ENCODE measurements at places on chromosomes 2 and 18.

DNA sequence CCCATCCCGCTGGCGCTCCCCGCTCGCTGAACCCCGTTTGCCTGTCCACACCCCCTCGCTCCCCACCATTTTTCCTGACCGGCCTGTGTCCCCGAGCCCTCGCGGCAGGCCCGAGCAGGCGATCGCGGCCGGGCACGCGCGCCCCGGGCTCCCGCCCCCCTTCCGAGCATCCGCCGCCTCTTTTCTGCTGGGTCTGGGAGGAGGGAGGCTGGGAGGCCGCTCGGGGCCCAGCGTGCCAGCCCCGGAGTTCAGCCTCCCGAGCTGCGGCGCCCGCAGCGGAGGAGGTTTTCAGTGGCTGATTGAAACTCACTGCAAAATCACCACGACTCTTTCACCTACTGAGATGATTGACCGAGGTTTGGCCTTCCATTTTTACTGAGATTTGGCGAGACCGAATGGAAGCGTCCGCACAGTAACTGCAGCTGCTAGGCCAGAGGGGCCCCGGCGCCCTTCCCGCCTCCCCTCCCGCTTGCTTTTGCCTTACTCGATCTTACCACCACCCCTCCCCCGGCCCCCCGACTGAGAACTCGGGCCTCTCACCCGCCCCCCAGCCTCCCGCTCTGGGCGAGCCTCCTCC, 4.8 kb downstream of the SOX11 start:
- no peak for DNase-seq

DNA sequence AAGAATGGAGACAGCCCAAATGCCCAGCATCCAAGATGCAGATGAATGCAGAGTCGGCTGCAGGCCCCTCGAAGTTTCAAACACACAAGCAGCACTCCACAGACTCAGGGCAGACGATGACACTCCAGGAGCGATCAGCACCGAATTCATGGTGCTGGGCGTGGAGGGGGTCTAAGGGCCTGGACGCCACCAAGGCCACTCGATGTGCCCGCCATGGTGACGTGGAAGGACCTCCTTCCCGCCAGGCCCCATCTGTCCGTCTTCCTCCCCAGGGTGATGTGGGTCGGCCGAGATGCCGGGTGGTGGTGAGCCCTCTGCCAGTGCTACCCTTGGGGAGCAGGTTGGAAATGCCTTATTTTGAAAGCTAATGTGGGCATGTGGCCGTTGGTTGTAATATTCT, 9.4 kb downstream of the KIF1A start:
- DNase-seq, result no peak

- DNase-seq, result peak; percentile 34
These were observed 380.6 kb upstream of the UBE2E3 start for GRCh38 chr2:180599804-180600203.

GRCh38 chr2:171318463-171318934, 115.3 kb downstream of the METTL8 start:
- peak; percentile 85 for DNase-seq

GRCh38 chr2:183339311-183339710, 215.1 kb downstream of the NUP35 start:
- DNase-seq, result no peak

DNA sequence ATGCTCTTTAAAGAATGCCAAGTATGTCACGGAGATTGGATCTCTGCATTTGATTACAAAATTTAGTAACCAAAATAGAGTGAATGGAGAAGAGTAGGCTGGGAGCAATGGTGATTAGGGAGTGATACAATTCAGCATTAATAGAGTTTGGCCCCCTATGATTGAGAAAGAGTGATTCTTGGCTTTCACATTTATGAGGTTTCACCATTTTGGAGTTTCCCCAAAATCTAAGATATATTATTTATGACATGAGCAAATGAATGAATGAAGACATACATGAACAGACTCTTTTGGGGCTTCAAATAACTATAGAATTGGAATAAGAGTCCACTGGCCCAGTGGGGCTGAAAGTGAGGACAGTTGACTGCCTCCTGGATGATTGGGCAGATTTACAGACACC, 255.2 kb downstream of the LPIN1 start:
- DNase-seq, result no peak

- DNase-seq, result no peak
These were observed 104.1 kb upstream of the SEC11C start for GRCh38 chr18:59035591-59035990.

GRCh38 chr2:17643031-17643615, 102.6 kb downstream of the VSNL1 start:
- no peak for DNase-seq

- DNase-seq, result no peak
These were observed 13.6 kb upstream of the CXCR4 start for GRCh38 chr2:136131484-136131960.

DNA sequence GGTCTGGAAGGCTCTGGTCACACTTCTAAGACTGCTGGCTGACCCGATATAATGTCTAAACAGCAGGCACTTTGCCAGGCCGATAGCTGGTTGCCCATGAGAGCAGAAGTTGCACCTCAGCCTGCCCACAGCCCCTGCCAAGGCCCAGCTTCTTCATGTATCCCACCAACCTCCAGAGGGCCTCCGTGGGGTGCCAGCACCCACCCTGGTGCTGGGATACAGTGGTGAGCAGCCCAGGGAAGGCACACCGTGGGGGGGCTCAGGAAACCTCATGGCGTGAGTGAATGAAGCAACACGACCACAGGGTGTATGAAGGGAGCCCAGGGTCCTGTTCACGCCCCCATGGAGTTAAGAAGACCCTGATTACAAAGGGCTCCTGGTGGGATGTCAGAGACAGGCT, 16.2 kb upstream of the GLI2 start:
- DNase-seq, result no peak

GRCh38 chr2:189681903-189682302, 7.4 kb downstream of the ANKAR start:
- DNase-seq, result no peak

DNA sequence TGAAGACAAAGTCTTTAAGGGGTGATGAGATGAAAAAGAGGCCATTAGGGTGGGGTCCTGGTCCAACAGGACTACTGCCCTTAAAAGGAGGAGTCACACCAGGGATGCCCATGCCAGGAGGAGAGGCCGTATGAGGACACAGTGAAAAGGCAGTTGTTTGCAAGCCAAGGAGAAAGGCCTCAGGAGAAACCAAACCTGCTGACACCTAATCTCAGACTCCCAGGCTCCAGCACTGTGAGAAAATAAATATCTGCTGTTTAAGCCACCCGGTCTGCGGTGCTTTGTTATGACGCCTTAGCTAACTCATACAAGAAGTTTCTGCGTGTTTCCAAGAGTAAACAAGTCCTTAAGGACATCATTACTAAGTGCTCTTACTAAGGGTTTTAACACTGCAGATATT, 93.6 kb downstream of the DNER start:
- DNase-seq, result no peak

DNA sequence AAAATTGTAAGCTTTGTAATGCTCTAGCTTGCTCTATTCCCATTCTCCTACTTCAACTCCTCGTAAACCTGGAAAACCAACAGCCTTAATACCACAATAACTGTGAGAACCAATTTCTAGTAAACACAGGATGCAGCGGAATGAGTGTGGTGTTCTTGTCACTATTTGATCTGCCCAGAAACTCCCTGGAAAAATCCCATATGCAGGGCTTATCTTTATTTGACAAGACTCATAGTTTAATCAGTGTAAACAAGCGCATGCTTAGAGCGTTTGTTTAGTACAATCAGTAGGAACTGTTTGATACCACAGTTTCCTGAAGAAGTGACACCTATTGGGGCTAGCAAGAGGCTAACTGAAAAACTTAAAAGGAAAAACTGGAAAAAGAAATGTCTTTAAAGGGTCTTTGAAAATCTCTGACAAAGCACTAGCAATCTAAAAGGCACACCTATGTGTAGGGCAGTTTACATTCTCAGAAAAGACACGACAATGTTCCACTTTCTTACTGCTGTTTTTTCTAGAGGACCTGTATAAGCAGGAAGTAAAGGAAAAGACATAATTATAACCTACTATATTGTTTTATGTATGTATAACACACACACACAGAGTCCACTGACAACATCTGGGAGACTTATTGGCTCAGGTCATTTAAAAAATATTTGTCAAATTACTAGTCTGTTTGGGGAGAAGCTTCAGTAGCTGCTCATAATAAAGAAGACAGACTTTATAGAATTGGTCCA, 241.4 kb upstream of the KLHL14 start:
- DNase-seq, result no peak

DNA sequence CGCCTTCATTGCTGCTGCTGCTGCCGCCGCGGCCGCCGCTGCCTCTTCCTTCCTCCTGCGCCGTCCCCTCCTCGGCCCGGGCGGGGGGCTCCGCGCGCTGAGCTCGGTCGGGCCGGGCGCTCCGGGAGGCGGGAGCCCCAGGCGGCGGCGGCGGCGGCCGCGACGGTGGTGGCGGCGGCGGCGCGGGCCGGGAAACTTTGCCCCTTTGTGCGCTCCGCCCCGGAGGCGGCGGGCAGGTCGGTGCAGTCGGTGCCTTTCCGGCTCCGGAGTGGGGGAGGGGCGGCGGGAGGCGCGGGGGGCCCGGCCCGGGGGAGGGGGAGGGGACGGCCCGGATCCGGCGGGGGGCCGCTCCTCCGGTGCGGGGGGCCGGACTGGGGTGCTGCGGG, 205 bp downstream of the TET3 start:
- no peak for DNase-seq

- no peak for DNase-seq
These were observed 398.3 kb downstream of the TMX3 start for GRCh38 chr18:68316636-68317035.

- no peak for DNase-seq
These were observed 73.7 kb downstream of the CABLES1 start for GRCh38 chr18:23209031-23209430.

- no peak for DNase-seq
These were observed 39.8 kb upstream of the ALPP start for GRCh38 chr2:232338759-232339106.

- DNase-seq, result no peak
These were observed 162.1 kb downstream of the LDLRAD4 start for GRCh38 chr18:13380691-13381070.

DNA sequence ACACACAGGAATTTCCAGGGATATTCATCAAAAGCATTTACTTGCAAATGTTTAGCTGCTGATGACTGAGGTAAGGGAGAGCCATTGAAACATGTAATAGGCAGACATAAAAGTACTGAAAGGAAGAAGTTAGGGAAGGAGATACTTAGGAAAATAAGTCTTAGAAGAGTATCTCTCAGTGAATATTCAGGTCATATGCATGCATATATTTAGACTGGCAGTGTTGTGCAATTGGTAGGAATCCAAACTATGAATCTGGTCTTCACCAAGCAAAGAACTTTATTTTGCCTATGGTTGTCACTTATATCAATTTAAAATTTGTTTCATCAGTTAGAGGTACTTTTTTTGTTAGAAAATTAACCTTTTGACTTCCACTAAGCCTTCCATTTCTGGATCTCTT, 1490.7 kb downstream of the SUCLG1 start:
- no peak for DNase-seq

GRCh38 chr18:3604498-3605408, 154.8 kb downstream of the TGIF1 start:
- DNase-seq, result peak; percentile 77

- DNase-seq, result no peak
These were observed 12.1 kb downstream of the ADAM17 start for GRCh38 chr2:9543557-9543956.

GRCh38 chr18:48997681-48997984, 46.9 kb upstream of the SMAD7 start:
- no peak for DNase-seq

GRCh38 chr2:109392816-109393661, 220.7 kb downstream of the SEPTIN10 start:
- no peak for DNase-seq

Measured in pons (tissue), 1 donor.